ENCODE measurements at places on chromosomes 3 and 15.

DNA sequence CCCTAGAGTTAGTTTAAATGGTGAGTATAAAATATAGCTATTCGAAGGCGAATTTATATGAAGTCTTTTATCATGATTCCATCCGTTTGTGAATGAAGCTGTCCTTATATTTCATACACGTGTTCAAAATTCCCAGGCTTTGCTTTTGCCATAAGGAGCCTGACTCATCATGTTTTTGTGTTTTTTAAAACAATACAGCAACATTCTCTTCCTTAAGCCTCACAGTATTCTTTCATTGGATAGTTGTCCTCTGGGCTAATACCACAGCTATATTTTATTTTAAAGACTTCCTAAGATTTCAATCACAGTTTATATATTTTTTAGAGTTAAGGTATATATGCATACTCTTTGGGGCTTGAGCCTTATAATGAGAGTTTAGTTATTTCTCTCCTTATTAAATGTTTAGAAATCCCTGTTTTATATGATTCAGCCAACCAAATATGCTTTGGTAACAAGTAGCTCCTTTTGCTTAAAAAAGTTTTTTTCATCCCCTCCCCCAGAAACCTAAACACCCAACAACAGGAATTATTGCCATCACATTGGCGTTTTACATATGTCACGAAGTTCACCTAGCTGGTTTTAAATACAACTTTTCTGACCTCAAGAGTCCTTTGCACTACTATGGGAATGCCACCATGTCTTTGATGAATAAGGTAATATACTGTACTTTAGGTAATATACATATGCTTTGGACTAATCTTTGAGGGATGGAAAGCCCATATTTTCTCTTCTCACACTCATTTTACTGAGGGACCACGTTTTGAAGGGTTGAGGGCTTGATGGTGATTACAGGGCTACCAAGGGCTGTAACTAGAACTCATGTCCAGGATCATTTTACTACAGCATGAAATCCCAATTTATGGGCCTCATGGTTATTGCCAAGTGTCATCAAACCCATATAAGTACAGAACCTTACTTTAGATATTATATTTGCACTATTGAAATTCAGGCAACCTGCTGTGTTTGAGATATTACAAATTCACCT, 28.5 kb downstream of the ST3GAL6 start:
- peak; percentile 49 for DNase-seq

- no peak for DNase-seq
These were observed 81.4 kb upstream of the PXYLP1 start for GRCh38 chr3:141150081-141150830.

- peak; percentile 98 for DNase-seq
These were observed 6.3 kb upstream of the PKM start for GRCh38 chr15:72237029-72237852.

- DNase-seq = peak; percentile 78
These were observed 399 bp downstream of the MYO9A start for GRCh38 chr15:72117486-72118016.

DNA sequence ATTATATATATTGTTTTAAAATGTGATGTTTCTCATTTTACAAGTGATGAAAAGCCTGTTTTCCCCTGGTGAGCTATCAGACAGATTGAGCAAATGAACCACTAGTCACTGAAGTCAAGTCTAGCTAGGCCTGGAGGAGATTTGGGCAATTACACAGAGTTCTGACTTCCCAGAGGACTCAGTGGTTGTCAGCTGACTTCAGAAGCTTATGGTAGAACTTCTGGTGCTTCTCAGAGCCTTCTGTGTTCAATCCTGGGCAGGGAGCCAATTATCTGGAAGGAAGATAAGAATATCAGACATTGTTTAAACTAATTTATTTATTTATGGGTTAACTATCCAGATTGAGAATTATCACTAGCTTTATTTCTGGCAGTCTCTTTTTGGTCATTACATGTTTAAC, 37.7 kb upstream of the NAALADL2 start:
- peak; percentile 20 for DNase-seq

- peak; percentile 42 for DNase-seq
These were observed 18.1 kb downstream of the DAZL start for GRCh38 chr3:16587047-16587680.
